ENCODE measurements at places on chromosomes 5 and 9.

DNA sequence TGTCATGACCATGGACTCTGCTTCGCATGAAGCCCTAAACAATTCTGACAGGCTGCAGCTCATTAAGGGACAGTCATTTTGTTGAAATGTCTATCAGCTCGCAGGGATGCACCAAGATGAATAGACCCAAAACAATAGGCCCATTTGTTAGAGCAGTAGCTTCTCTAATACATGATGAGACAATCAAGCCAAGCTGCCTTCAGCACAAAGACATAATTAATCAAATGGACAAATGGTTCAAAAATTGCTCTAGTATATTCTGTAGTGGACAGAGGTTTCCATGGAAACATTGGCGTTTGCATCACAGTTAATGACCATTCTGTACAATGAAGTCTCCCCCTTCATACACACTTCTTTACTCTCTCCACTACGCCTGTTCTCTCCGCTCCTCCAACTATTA lies 274.6 kb downstream of the ANXA1 start:
- no peak for DNase-seq

DNA sequence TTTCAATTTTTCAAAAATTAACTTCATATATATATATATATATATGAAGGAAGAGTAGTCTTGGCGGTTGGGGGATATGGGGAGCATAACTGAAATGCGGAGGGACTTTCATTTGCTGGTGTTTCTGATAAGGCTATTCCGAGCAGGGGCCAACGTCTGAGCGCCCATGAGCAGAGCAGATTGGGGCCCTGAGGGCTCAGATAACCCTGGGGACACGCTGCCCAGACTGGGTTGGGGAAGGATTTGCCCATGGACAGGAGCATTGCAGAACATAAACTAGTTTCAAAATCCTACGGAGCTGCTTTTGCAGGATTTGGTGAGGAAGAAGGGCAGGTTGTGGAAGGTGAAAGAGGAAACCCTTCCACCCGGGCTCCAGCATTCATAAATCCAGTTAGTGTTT lies 240.2 kb downstream of the IRX1 start:
- no peak for DNase-seq

GRCh38 chr9:88661759-88662158 lies 126.8 kb downstream of the NXNL2 start:
- DNase-seq = no peak

DNA sequence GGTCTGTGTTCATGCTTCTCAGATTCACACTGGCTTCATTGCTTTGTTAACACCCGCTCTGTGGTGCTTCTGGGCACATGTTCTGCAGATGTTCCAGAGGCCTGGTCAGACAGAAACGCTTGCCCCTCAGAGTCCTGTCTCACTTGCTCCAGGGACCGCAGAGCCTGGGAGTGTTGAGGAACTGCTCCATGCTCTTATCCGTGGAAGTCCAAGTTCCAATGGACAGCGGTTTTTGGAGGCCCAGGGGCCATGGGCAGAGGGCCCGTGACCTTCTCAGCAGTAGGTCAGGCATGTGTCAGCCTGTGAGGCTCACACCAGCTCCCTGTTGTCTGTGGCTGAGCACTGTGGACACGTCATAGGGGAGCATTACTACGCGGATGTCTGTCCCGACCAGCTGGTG lies 364.7 kb upstream of the IRX1 start:
- DNase-seq = no peak

DNA sequence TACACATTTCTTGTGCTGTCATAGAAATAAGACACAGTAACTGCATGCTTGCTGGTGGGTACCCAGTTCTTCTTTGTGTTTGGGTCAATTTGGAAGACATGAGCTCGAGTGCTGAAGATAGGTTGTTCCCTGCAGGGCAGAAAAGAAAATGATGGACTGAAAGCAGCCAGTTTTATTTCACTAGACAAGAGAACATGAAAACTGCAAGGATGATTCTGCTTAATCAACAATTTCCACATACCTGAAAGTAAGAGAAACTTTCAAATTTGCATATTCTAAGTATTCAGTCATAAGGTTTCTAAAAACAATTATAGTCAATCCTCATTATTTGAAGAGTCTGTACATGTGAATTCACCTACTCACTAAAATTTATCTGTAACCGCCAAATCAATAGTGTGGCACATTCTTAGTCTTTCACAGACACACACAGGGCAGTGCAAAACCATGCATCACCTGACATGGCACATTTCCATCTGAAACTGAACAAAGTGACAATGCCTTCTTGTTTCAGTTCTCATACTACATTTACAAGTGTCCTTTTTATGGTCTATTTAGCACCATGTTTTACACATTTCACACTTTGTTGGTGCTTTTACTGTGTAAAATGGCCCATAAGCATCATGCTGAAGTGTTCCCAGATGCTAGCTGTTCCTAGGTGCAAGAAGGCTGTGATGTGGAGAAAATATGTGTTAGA lies 56.9 kb downstream of the HOMER1 start:
- DNase-seq = no peak

GRCh38 chr5:36502608-36503007 lies 103.8 kb upstream of the SLC1A3 start:
- DNase-seq = no peak
